ENCODE measurements at places on chromosomes 11 and 22.

DNA sequence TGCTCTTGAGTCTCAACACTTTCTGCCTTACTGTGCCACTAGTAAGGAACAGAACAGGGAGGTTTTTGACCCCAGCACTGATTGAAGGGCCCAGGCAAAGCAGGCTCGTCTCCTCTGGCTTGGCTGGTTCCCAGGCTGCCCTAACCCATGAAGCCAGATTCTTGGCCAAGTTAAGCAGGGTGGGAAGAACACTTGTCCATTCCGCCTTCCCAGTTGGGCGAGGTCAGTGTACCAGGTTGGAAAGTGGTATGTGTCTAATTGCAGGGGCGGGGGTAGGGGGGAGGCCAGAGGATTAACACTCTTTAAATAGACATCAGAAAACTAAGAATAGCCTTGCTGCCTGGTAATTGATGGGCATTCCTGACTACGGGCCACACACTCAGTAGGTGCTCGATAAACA, 14.4 kb downstream of the TIMP3 start:
- DNase-seq, result no peak

DNA sequence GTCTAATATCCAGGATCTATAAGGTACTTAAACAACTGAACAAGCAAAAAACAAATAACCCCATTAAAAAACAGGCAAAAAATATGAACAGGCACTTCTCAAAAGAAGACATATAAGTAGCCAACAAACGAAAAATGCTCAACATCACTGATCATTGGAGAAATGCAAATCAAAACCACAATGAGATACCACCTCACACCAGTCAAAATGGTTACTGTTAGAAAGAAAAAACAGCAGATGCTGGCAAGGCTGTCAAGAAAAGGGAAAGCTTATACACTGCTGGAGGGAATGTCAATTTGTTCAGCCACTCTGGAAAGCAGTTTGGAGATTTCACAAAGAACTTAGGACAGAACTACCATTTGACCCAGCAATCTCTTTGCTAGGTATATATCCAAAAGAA, 30.6 kb upstream of the NOX4 start:
- no peak for DNase-seq

- DNase-seq, result no peak
Measured at GRCh38 chr11:46876471-46876870, 30.4 kb upstream of the CKAP5 start.

DNA sequence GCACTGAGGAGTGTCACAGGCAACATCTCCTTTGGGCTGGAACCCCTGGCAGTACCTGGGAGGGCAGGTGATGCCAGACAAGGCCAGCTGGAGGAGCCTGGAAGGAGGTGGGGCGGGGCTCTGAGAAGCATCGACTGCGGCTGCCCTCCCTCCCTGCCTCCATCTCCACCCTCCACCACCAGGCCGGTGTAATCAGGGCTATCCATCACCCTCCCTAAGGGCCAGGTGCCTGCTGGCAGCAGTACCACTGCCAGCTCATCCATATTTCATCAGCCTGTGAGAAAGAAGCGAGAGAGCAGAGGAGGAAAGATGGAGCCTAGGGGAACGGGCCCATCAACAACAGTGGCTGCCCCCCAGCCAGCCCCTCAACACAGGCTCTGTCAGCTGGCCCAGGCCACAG, 51.4 kb upstream of the RASD2 start:
- no peak for DNase-seq

- DNase-seq, result no peak
Measured at GRCh38 chr11:116702772-116703385, 69.9 kb downstream of the BUD13 start.

GRCh38 chr11:62504158-62504973, 42.2 kb downstream of the AHNAK start:
- no peak for DNase-seq

DNA sequence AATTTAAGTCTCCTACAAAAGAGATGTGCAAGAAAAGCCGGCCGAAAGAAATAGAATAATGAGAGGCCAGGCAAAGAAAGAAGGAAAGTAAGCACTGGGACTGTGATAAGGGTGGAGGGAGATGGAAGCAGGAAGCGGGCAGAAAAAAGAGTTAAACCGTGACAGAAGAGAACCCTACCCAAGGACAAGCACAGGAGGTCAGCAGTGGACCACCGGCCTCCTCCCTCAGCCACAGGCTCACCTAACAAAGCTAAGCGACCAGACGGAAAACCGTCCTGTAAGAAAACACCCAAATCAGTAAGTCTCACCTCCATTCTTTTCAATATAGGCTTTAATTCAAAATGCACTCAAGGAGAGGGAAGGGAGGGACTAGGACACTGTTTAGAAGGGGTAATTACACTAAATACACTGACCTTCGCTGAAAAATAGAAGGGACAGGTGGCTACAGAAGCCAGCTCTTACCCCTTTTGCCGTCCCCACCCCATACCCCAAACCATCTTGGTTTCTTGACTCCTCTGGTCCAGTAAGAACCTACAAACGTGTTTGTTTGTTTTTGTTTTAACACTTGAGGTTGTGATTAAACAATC, 1.9 kb downstream of the FAM181B start:
- no peak for DNase-seq

- DNase-seq, result no peak
Measured at GRCh38 chr11:104524254-104524653, 360.3 kb upstream of the PDGFD start.

GRCh38 chr11:13718394-13718793, 49.9 kb downstream of the FAR1 start:
- no peak for DNase-seq

- DNase-seq, result peak; percentile 85
Measured at GRCh38 chr11:117946842-117947526, 17.8 kb upstream of the TMPRSS13 start.

DNA sequence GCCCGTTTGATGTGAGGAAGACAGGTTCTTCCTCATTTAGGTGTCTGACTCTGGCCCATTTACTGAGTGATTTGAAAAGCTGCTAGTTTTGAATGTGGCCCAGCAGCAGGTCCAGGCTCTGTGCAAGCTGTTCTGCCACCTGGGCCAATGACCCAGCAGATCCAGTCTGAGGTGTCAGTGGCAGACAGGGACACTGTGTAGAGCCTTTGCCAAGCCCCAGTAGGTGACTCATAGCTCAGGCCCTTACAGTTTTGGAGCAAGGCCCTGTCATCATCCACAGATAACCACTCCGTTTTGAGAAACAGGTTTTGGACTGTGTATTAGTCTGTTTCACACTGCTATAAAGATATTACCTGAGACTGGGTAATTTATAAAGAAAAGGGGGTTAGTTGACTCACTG, 23.9 kb downstream of the TSPAN32 start:
- no peak for DNase-seq

- DNase-seq, result no peak
Measured at GRCh38 chr11:130765406-130765805, 150.9 kb downstream of the SNX19 start.

- no peak for DNase-seq
Measured at GRCh38 chr22:39298241-39298987, 21.0 kb downstream of the RPL3 start.

All from hematopoietic multipotent progenitor cell treated with erythropoietin and hydrocortisone succinate and interleukin-3 and kit ligand, for 6 days (in vitro differentiated cells).